ENCODE measurements at places on chromosomes 1 and 21.

DNA sequence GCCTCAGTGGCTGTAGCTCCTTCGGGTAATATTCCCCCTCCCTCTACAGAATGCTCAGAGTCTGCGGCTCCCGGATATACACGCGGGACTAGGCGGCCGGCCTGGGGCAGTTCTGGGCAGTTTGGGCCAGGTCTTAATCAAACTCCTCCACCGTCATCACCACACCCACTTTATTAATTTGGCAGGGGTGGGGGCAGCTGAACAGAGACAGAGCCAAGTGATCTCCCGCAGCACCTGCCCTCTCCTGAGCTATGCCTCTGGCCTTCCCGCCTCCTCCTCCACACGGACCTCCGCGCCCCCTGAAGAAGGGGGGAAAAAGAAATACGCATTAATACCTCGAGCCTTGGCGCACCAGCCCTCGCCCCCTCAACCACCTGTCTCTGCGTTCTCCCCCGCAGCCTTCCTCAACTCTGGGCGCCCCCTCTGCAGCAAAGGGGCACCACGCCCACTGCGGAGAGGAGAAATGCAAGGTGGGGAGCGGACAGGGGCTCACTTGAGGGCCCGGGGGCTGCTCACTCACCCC is 42.6 kb downstream of the CD34 start:
- no peak for DNase-seq

GRCh38 chr1:207999972-208000371 is 89.0 kb upstream of the CD34 start:
- DNase-seq: no peak

- DNase-seq: no peak
These were observed at the start of gene OLFML3 for GRCh38 chr1:113978863-113979702. Gene OLFML3, plus strand, starts transcription at chr1:113979474. Its CDS starts 43 bp downstream, at chr1:113979517.

GRCh38 chr1:176501599-176501998 is 38.6 kb downstream of the PAPPA2 start:
- DNase-seq: no peak

GRCh38 chr1:65825741-65826140 is 33.0 kb downstream of the PDE4B start:
- no peak for DNase-seq

- DNase-seq: no peak
These were observed 18.3 kb upstream of the PLEKHA6 start for GRCh38 chr1:204377800-204378668.

DNA sequence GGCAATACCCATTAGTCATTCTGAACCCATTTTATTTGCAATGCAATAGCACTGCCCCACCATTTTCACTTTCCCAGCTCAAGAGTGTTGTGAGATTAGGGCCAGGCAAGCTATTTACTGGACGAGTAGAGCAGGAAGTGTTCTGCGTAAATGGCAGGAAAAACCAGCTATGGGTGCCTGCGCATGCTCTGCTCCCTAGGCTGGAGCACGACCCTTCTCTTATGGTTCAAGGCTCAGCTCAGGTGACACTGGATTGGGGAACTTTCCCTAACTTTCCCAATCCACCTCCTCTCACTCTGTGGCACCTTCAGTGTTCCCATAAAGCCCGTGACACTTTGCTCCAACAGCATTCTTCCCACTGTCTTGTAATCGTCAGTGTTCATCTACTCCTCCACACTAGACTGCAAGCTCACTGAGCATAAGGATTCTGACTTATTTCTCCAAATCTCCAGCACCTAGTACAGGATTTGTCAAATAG is 3.6 kb upstream of the MAN1A2 start:
- DNase-seq: no peak

DNA sequence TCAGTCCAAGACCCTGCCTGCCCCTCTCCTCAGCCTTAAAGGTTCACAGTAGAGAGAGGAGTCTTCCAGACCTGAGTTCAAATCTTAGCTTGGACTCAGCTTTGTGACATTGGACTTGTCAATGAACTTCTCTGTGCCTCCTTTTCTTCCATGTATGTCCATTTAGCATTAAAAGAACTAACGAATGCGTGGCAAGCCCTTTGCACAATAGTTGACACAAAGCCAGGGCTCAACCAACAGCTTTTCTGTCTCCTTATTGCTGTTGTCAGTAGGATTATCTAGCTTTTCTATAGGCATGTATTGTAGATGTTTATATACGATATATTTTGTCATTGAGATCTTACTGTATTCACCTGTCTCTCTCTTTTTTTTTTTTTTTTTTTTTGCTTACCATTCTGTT is 450.8 kb downstream of the PTPRU start:
- DNase-seq: no peak

DNA sequence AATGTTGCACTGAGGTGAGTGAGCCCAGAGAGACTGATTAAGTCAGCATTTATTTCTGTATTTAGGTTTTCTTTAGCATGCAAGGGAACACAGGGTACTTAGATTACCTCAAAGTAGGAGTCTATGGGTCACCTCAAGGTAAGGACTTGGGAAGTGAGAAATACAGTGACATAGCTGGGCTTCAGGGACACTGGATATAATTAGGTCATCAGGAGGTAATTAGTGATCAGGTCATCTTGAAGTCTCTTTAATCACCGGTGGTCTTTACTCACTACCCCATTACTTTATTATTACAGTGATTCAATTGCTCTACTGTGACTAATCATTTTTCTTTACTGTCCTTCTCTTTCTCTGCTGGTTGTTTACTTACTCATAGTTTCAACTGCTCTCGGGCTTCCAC is 59.9 kb upstream of the KCNK1 start:
- no peak for DNase-seq

DNA sequence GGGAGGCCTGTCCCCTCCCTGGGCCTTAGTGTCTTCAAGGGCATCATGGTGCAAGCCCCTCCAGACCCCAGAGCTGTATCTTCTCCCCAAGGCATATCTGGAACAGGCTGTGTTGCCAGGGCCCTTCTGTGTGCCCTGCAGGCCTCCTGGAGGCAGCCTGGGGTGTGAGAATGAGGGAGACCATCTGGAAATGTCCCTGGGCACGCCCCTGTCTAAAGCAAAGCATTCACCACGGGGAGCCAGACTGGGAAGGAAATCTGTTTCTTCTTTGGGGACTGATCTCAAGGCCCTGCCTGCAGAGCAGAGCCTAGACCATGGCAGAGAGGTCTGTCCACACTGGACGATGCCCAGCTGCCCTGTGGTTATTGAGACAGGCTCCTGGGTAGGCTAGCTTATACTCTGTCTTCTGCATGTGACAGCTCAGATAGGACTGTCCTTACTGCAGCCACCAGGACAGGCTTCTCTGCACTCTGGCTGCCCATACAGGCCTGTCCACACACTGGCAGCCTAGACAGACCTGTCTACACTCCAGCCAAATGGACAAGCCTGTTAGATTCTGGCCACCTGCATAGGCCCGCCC is 24.6 kb downstream of the PODN start:
- no peak for DNase-seq

GRCh38 chr1:972726-973458 is 6.6 kb downstream of the PLEKHN1 start:
- DNase-seq: no peak

GRCh38 chr1:35706846-35707600 is 11.7 kb downstream of the C1orf216 start:
- DNase-seq: no peak

DNA sequence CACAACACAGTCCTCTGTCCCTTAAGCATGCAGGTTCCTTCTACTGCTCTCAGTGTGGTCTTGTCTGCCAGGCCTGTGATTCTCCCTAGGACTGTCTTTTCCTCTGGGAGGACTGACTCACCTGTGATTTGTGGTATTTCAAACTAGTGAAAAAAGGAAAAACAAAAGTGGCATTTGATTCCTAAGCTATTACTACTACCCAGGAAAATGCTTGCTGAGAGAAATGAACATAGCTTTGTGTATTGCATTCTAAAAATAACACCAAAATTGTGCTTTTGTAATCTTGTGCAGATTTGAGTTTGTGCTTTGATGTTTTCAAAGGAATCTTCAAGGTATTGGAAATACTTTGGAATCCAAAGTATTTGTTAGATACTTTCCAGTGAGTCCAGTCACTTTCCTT is 57.0 kb downstream of the GPR161 start:
- no peak for DNase-seq

DNA sequence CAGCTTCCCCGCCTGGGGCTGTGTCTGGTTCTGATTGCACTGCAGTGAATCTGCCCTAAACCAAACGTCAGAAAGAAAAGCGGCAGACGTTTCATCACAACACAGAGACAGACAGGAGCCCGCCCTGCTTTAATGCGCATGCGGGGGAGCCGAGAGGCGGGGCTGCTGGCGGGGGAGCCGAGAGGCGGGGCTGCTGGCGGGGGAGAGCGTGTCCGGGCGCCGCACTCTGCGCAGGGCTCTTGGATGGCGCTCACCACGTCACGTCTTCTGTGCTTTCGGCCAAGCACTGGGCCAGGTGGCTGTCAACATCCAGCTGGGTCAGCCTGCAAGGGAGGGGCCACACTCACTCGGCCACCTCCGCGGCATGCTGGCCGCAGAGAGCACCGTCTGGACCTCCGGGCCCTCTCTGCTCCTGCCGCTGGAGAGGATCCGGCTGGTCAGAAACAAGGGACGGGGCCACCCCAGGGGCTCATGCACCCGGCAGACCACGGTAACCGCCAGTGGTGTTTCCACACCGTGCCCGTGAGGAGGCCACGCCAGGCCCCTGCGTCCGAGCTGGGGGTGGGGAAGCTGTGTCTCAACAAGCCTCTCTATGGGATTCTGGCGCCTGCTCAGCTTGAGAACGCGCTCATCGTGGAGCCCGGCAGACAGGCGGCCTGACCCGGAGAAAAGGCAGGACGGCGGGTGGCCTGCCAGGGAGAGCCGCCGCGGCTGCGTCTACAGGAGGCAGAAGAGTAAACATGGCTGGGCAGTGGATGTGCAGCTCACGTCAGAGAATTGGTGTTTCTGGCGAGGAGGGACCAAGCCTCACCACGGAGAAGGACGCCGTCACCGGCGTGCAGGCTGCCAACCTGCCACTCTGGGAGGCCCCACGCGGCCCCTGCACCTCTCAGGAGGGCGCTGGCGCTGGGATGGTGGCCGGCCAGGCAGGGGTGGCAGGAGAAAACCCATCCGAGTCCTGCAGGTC is 4.8 kb downstream of the FAAP20 start:
- DNase-seq: peak; percentile 76

- no peak for DNase-seq
These were observed 18.8 kb upstream of the DYNLT5 start for GRCh38 chr1:66733348-66734017.

DNA sequence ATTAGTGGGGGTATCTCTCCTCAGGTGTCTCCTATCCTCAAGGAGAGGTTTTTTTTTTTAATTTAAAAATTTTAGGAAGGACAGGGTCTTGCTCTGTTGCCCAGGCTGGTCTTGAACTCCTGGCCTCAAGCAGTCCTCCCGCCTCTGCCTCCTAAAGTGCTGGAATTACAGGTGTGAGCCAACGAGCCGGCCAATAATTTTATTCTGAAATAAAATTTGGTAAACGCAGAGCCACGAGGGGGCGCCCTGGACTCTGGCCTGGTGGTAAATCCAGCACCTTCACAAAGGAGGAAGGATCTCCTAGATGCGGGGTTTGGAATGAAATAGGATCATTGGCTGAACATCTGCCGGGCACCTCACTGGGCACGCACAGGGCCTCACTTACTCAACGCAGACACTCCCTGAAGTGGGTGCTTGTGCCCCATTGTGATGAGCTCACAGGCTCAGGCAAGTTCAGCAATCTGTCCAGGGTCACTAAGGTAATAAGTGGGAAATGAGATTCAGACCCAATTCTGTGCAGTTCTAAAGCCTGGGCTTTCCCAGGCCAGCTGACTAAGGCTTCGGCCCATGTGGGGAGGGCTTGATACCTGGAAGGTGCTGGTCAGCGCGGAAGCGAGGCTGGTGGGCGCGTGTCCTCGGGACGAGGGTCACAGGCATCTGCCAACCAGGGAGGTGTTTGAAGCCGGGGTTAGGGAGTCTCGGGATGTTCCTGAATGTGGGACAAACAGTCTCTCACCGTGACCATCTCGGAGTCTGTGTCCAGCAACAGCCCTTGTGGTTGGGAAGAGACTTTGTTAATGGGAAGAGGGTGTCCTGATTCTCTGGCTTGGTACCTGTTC is 32.7 kb upstream of the ETV3 start:
- DNase-seq: no peak

DNA sequence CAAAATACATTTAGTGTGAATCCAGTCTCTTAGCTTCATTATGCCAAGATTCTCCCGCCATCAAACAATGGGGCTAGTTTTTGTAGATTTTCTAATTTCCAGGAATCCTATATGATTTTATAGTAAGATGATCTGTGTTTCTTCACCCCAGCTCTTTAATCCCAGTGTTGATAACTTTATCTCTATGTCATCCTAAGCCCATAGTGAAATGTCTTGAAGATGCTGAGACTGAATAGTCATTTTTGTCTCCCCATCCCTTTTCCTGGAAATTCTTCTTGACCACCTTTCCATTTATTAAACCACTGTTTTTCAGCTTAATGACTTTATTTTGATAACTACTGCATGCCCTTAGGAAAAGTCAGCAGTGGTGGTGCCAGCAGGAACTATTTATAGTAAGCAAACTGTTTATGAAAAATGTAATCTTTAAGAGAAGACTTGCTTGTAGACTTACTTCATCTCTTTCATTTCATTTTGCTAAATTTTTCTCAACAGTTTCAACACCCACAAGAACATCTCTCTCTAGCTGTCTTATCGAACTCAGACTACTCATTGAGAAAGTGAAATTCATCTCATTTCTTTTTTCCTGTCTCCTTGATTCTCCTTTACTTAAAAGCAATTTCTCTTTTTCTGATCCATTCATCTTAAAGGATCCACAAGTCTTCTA is 116.6 kb downstream of the NTMT2 start:
- DNase-seq: no peak

DNA sequence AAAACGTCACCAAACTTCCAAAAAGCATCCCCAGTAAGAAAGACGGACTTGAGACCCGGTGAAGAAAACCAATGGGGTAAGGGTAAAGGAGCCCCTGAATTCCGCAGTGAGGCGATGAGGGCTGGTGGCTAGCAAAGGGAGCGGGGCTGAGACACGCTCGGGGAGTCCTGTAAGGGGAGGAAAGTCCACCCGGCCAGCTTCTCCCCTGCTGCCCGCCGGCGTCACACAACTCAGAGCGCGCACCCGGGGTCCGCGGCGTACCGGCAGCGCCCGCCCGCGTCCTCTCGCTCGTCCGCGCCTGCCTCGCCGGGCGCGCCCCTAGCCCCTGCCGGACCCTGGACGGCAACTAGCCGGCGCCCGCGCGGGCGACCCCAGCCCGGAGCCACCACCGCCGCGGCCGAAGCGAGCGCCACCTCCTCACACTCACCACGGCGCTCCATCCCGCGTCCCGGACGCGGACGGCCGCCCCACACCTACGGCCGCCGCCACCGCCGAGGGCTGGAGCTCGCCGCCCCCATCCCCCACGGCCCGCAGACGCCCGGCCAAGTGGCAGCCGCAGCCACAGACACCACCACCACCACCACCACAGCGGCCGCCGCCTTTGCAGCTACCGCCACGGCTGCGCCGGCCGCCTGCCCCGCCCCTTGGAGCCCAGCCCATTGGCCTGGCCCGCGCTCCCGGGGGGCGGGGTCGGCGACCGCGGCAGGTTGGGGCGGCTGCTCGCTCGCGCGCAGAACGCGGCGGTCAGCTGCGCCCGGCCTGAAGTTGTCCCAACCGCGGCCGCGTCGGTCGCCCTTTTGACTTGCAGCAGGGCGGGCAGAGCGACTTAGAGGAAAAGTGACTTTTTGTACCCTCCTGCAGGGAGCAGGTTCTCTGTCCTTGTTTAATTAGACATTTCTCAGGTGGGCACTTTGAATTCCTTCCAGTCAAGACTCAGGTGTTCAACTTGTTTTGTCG is 10.0 kb upstream of the ARHGAP29 start:
- no peak for DNase-seq

- no peak for DNase-seq
These were observed 829.2 kb upstream of the ADAMTS5 start for GRCh38 chr21:27796106-27796505.
